ENCODE measurements at places on chromosomes 12 and 14.

DNA sequence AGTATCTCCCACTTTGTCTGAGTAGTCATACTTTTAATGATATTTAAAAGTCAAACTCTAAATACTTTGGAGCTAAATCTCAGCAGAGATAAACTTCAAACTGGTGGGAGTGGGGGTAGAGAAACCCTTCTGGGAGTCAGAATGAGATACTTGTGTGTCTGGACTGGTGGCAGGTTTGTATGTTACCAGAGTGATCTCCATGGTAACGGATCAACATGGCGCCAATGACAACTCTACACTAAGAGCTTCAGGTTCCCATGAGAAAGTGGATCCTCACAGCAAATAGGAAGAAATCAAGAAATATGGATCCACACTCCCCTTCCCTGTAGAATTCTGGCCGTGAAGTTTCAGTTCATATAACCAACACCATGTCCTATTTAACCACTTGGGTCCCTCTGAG lies 121.9 kb downstream of the ETV6 start:
- no peak for DNase-seq

DNA sequence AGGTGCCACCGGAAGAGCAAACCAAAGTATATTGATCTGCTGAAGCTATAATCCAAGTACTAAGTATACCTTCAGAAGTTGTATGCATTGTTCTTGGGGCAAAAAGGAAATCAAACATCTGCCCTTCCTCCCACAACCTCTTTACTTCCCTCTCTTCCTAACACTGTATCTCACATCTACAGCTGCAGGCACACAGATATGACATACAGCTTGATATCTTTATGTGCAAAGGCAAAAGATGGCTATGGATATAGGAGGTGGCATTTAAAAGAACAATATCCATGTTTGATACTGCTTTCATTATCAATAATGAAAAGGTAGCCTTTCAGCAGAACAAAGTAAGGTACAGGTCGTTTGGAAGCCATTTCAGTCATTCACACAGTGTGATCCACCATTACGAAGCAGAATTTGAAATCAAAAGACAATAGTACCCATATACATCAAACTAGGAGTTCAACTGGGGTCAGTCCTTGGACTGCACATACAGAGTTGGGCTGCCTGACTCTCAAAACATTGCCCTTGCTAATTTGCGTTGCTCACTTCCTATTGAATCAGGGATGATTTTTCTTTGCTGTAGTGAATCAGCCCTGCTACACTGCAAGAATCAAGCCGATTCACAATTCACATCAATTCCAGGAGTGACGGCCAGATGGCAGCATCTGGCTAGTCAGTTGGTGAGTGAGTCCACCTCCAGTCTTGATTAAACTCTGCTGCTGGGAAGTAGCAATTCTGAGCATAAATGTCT lies 8.9 kb downstream of the ANG start:
- DNase-seq, result peak; percentile 28

GRCh38 chr14:104392001-104392395 lies 187.6 kb upstream of the C14orf180 start:
- DNase-seq, result no peak

- DNase-seq, result no peak
These were observed 21.0 kb downstream of the WIF1 start for GRCh38 chr12:65100140-65100539.

- DNase-seq, result no peak
These were observed 1.8 kb downstream of the C1R start for GRCh38 chr12:7090222-7090998.

DNA sequence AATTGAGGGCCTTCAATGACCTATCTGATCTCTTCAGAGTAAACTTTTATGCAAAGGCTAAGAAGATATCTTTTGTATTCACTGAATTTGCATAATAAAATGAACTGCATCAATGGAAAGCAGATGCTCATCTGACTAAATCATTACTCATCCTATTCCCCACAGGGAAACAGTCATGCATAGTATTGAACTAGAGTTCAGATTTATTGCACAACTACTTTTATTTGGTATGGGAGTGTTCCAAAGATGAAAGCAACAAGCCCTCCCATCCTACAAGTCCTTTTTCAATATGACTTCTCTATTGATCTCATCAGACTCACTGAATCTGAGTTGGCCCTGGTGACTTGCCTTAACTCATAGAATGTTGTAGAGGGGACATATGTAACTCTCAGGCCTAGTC lies 159.8 kb downstream of the KITLG start:
- DNase-seq, result no peak

- peak; percentile 73 for DNase-seq
These were observed 25.1 kb upstream of the UBC start for GRCh38 chr12:124939421-124940142.

- no peak for DNase-seq
These were observed 23.0 kb upstream of the GXYLT1 start for GRCh38 chr12:42167711-42168110.

DNA sequence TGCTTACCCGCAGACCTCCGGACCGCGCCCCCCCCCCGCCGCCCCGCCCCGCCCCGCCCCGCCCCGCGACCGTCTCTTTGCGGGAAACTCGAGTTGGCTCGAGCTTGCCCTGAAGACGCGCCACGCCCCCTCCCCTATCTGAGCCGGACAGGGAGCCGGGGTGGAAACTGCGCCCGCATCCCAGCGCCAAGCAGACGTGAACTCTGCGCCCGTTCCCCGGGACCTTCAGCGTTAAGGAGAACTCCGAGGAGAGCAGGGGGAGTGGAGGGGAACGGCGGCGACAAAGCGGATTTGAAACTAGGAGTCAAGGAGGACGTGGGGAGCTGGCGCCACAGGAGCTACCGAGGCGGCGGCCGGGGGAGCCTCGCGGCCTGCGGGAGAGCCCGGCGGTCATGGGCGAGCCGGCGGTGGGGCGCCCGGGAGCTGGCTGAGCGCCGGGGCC lies at the start of gene KCNK13:
Gene KCNK13 (plus strand): TSS at position 310 of the 442 bp plus-strand sequence. CDS start 212 bp downstream, outside the sequence.
- no peak for DNase-seq

DNA sequence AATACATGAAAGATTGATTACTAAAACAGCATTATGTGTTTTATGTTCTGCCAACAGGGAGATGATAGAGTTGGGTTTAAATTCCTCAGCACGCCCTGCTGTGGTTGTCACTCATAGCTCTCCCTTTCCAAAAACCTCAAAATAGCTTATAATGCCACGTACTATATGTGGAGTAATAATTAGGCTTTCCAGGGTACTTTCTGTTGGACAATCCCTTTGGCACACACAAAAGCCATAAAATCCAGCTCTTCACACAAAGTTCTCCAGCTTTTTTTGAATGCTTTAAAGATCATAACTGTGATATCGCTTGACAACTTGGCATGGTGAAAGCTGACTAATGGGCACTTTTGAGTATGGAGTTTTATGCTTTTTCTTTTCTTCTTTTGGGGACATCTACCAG lies 145.3 kb upstream of the DCN start:
- no peak for DNase-seq

GRCh38 chr14:66039495-66039894 lies 446.7 kb upstream of the CCDC196 start:
- DNase-seq, result no peak

- peak; percentile 23 for DNase-seq
These were observed 36.1 kb upstream of the OR5AU1 start for GRCh38 chr14:21191809-21192446.

DNA sequence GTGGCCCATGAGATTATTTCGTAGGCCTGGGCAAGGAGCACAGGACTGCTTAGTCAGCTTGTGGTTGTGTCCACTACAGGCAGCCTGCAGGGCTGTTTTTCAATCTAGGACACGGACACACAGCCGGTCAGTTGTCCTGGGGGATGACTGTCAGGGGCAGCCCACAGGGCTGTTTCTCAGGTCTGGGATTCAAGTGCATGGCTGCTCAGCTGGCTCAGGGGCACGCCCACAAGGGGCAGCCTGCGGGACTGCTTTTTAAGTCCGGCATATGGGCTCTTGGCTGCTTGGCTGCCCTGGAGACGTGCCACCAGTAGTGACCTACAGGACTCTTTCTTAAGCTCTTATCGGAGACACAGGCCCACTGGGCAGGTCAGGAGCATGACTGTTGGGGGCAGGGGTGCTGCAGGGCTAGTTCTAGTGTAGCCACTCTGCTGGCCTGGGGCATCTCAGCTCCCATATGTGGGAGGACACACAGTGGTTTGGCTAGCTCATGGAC lies 26.6 kb upstream of the GTF2A1 start:
- DNase-seq, result no peak

DNA sequence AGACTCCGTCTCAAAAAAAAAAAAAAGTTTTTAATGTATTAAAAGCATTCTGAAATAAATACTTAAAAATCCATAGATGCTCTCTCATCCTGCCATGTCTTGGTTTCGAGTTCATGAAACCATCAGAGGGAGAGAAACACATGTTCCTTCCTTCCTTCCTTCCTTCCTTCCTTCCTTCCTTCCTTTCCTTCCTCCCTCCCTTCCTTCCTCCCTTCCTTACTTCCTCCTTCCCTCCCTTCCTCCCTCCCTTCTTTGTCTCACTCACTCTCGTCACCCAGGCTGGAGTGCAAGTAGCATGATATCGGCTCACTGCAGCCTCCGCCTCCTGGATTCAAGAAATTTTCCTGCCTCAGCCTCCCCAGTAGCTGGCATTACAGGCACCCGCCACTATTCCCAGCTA lies 60.4 kb upstream of the DUSP6 start:
- no peak for DNase-seq

GRCh38 chr14:74476107-74476506 lies 17.0 kb downstream of the NPC2 start:
- no peak for DNase-seq

DNA sequence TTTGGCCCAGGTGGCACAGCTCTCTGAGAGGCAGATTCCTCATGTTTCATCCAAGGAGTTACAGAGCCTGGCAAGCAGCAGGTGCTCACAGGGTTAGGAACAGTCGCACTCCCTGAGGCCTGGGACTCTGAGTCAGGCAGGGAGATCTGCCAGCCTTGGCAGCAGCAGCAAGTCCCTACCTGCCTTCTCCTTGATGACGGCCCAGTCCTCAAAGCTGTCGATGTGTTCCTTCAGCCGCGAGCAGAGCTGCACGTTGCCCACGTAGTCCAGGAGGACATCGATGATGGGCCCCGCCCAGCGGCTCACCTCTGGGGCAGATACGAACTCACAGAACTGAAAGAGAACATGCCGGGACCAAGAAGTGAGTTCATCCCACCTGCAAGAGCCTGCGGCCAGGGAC lies 10.4 kb downstream of the FAM181A start:
- no peak for DNase-seq

GRCh38 chr12:101789171-101789570 lies 41.6 kb downstream of the GNPTAB start:
- DNase-seq, result no peak

- no peak for DNase-seq
These were observed 198.4 kb upstream of the FOXN3 start for GRCh38 chr14:89615421-89615820.

GRCh38 chr14:72014486-72014885 lies 82.3 kb downstream of the RGS6 start:
- DNase-seq, result no peak

- DNase-seq, result no peak
These were observed 11.0 kb upstream of the PLBD1 start for GRCh38 chr12:14578646-14579045.

DNA sequence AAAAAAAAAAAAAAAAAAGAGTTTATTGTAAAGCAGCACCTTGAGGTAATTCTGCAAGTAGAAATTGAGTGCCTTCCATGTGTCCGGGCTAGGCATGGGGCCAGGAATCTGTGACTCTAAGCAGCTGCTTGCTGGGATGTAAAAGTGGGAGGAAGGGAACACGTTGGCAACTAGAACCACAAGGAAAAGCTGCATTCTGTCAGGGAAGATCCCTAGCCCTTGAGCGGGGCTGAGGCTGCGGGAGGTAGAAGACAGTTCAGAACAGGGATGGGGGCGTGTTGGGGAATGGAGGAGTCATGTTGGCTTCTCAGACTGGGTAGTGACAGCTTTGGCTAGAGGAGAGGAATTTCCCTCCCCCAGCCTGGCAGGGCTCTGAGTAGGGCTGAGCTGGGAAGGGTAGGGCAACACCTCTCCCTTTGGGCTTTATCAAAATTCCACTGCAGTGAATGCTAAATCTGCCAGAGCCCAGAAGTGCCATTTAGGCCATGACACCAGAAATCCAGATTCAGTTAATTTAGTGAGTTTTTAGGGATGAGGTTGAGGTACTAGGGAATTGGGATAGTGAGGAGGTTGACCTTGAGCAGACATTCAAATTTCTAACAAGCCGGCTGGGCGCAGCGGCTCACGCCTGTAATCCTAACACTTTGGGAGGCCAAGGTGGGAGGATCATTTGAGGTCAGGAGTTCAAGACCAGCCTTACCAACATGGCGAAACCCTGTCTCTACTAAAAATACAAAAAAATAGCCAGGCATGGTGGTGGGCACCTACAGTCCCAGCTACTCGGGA lies 3.4 kb upstream of the TRAFD1 start:
- DNase-seq, result no peak

- DNase-seq, result no peak
These were observed 23.9 kb downstream of the CLSTN3 start for GRCh38 chr12:7154042-7154441.

DNA sequence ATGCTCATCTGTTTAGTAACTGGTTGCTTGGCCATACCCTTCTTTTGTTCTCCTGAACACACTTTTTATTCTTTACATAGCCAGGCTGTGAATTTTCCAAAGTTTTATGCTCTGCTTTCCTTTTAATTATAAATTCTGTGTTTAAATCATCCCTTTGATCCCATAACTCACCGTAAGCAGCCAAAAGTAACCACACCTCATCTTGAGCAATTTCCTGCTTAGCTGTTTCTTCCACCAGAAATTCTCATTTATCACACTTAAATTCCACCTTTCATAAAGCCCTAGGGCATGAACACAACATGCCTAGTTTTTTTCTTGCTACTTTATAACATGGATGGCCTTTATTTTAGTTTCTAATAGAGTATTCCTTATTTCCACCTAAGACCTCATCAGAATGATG lies 510.7 kb downstream of the C12orf50 start:
- no peak for DNase-seq

GRCh38 chr12:54031480-54031879 lies 1.4 kb upstream of the HOXC5 start:
- no peak for DNase-seq

- no peak for DNase-seq
These were observed 216.0 kb upstream of the DAAM1 start for GRCh38 chr14:58972233-58973017.

DNA sequence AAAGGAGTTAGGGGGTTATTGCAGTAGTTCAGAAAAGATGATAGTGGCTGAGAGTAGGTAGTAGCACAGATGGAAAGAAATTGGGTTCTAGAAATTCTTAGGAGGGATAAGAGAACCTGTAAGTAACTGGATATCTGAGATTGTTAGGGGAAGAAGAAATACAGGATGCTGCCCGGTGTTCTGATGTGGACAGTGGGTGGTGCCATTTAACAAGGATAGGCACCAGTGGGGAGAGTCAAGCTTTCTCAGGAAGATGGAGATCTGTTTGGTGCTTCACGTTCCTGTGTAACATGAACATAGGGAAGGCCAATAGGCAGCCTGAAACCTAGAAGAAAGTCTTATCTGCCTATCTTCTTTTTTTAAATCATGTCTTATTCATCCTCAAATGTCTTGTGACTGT lies 245.9 kb downstream of the NPAS3 start:
- no peak for DNase-seq

GRCh38 chr12:118271770-118272417 lies 100.8 kb downstream of the TAOK3 start:
- DNase-seq, result no peak

DNA sequence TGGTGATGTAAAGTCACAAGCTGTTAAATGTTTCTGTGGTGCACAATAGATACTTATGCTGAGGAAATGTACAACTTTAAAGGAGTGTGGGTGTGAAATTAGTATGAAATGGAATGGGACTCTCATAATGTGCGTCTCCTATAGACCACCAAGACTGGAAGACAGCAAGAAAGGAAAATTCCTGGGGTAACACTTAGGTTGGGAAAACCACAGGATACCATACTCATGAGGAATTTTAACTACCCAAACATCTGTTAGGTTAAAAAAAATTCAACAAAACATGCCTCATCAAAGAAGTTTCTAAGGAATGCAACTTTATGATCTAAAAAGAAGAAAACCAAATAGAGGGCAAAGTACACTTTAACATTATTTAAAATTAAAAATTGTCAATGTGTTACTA lies 113.7 kb upstream of the MYF6 start:
- DNase-seq, result no peak

All from activated T-helper 1 cell treated with anti-CD3 and anti-CD28 coated beads, Interleukin-2, amount 50 U/mL, for 16 hours (primary cell).